ENCODE measurements at places on chromosomes 2 and 18. TPM values are rescaled to one million over a fixed set of nuclear protein-coding genes. Genes with fewer than 3 reads are reported as not detected.

Gene GALR1
- total RNA-seq: not detected

Gene LHCGR
- not detected for total RNA-seq

Gene CXCR1
- not detected for total RNA-seq

Gene SERPINB2
- 28.1 TPM for total RNA-seq
